NCI-H460 (cell line): ENCODE measurements at places on chromosomes 1 and 21.

DNA sequence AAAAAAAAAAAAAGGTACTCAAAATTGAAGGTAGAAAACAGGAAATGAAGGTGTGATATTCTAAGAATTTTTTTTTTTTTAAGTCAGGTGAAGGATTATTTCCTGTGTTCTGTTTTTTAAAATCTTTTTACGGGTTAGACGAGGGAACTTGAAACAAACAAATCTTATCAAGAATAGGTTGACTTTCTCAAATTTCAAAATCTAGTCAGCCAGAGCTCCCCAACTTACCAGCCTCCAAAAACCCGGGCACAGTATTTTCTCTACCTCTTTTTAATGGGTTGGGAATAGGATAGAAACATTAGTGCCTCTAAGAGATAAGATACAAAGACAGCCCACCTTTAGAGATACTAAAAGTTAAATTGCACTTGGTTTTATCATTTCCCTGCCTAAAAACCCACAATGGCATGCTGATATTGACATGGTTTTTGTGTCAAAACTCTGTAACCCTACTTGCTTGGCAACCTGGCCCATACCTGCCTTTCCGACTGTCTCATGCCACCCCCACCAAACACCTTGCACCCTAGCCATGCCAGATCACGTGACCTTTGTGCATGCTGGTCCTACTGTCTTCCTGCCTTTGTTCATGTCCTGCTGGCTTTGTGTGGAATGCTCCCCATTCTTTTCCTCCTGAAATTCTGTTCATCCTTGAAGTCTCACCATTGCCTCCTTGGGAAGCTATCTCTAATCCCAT, 4.2 kb downstream of the RCAN3 start:
- DNase-seq = no peak

DNA sequence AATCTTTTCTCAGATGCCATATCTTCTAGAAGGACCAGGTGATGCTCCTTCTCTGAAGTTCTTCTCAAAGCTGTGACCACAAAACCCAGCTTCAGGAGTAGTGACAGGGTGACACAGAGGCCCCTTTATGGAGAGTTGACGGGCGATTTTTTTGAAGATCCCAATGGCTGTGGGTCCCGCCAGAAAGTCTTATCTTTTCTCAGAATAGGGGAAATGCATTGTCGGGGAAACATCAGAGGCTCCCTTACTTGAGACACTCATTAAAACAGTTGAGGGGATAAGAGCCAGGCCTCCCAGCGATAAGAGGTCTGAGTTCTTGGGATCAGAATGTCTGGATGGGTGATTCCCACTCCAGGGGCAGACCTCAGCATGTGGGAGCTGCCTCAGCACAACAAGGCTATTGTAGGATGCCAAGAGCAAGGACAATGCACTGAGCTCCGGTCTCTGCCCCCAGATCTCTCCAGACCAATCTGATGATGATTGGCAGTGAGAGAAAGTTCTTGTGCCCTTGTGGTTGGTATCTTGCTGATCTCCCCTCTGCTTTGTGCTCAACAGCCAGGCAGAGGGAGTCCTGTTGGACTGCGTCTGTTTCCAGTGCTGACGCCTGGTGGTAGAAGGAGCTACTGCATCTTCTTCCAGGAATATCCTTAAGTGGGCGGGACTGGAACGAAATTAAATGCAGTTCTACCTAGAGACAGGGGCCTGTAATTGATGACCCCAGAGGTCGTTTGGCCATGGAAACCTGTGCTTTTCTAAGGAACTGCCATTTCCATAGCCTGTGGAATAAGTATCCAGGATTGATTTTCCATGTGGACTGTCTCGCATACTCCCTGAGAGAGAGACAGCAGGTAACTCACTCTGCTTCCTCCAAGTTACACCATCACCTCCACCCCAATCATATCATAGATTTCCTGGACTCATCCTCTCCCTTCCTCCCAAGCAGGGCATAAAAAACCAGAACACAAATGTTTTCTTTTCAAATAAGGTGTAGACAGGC, 6.8 kb upstream of the ACKR1 start:
- peak; percentile 73 for DNase-seq

DNA sequence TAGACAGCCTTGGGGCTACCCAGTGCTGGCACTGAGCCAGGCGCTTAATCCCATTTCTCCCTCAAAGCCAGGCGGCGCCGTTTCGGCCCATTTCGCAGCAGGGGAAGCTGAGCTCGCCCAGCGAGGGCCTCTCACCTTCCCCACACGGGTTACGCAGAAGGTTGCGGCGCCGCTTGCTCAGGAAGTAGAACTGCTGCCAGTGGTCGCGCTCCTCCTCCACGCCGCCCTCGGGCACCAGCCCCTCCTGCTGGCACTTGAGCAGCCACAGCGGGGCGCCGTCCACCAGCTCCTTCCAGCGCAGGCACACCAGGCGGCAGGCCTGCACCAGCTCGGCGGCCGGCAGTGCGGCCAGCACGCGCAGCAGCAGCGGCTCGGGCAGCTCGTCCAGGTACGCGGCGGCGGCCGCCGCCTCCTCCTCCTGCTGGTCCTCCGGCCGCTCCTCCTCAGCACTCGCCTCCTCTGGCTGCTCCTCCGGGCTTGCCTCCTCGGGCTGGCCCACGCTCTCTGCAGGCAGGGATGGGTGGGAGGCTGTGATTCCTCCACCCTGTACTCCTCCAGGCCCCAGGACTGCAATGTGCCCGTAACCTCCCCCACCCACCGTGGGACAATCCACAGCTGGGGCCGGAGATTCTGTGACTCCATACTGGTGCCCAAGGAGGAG, 3.8 kb downstream of the FBXO2 start:
- DNase-seq = peak; percentile 67

GRCh38 chr1:172845371-172845770, 186.5 kb downstream of the FASLG start:
- DNase-seq = no peak

DNA sequence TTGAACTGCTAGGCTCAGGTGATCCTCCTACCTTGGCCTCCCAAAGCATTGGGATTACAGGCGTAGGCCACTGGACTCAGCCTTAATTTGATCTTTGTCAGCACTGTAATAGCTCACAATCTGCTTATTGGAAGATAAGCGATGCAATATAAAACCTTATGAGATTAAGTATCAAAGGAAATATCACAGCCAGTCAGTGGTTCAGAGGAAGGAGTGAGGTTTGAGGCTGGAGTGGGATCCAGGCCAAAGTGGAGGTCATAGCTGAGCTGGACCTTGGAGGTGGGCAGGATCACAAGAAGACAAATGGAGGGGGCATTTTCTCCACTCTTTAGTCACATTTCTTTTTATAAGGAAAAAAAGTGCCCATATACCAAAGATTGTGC, 228.5 kb downstream of the RHOU start:
- DNase-seq = no peak

- peak; percentile 13 for DNase-seq
These were observed 229.2 kb downstream of the RHOU start for GRCh38 chr1:228964178-228965089.
